ENCODE measurements at places on chromosomes 3 and 15. TPM values are rescaled to one million over a fixed set of nuclear protein-coding genes. Genes with fewer than 3 reads are reported as not detected.

Gene FAM107A
- 35.2 TPM for total RNA-seq

GRCh38 chr3:146640361-146640760 lies 35.2 kb upstream of the PLSCR5 start:
- no peak for DNase-seq

Gene CIDEC
- 1.6 TPM for total RNA-seq

DNA sequence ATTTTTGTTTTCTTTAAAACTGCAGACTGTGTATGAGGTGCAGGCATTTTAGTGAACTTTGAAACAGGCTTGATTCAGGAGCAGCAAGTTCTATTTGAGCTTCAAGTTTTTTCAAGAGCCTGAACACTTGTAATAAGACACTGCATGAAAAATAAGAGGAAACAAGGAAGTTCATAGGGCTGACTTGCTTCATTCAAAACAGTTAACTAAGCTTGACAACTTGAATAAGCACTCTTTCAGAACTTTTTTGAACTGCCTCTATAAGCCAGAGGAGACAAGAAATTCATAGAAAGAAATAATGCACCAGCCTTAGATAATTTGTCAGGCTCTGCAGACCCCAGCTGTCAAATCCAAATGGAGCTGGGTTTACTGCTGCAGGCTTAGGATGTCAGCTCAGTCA lies 130.2 kb downstream of the SSR3 start:
- no peak for DNase-seq

- no peak for DNase-seq
These were observed 9.1 kb downstream of the VPS13C start for GRCh38 chr15:62051166-62051565.

DNA sequence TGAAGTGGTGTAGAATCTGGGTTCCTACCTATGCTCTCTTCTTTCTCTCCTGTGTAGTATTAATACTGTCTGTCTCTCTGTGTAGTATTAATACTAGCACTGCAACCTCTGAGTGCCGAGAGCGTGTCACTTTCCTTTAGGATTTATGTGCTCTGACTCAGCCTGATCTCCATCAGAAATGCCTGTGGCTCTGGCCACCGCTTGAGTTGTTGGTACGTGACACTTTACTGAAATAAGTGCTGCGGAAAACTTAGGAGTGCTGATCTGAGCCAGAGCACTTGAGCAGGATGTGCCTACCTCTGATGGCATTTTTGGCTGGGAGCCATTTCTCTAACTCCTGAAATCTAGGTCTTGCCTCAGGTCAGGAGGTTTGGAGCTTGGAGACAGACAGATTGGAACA lies 807.4 kb downstream of the SQOR start:
- no peak for DNase-seq

All from sigmoid colon (tissue), 7 donors.